ENCODE measurements at places on chromosomes 7 and 10.

- DNase-seq = no peak
Observed at GRCh38 chr7:140484479-140484878, 5.2 kb upstream of the MKRN1 start.

GRCh38 chr7:95793658-95794057 lies 21.3 kb downstream of the DYNC1I1 start:
- DNase-seq = no peak

DNA sequence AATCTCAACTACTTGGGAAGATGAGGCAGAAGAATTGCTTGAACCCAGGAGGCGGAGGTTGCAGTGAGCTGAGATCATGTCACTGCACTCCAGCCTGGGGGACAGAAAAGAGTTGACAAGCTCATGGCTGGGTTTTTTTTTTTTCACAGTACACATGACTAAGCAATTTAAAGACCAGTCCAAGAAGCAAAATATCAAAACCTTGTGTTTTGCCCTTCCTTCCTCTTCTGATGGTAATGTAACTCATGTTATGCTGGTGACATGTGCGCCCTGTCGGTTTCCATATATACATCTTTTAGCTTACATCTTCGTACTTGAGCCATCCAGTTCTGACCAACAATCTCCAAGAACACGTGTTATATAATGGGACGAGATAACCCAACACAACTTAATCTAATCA lies 237.7 kb upstream of the PLXDC2 start:
- DNase-seq = no peak

- no peak for DNase-seq
Observed at GRCh38 chr10:123103944-123104343, 31.8 kb upstream of the HMX3 start.

GRCh38 chr7:585229-585711 lies 65.6 kb upstream of the PDGFA start:
- no peak for DNase-seq

DNA sequence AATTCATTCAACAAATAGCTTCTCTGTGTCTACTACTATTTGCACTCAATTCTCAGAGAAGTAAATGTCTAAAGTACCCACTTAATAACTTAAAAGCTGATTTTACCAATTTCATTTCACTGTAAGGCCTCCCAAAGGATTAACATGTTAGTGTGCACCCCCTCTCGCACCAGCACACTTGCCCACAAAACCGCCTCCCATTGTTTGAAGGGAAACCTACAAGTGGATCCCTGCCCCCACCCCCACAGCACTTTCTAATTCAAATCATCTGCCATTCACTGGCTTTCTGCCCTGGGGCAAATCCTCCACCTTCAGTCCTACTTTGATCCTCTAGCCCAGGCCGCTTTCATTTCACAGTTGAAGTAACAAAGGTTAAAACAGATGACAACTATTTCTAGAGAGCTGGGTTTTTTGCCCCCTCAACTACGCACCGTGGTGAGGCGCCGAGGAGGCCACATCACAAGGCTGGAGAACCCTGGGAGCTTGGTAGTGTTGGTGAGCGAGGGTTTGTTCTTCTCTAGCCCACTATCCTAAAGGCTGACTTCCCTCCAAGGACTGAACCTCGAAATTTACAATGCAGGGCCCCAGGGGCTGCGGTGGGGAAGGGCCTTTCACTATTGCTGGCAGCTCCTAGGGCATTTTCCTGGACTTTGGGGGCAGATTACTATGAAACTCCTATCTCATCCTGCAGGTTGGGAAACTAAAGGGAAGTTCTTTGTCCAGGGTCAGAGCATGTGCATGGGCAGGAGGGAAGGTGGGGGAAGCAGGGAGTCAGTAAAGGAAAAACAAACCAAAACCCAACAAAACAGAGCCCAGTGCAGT lies 517.4 kb upstream of the ZMIZ1 start:
- DNase-seq = no peak

DNA sequence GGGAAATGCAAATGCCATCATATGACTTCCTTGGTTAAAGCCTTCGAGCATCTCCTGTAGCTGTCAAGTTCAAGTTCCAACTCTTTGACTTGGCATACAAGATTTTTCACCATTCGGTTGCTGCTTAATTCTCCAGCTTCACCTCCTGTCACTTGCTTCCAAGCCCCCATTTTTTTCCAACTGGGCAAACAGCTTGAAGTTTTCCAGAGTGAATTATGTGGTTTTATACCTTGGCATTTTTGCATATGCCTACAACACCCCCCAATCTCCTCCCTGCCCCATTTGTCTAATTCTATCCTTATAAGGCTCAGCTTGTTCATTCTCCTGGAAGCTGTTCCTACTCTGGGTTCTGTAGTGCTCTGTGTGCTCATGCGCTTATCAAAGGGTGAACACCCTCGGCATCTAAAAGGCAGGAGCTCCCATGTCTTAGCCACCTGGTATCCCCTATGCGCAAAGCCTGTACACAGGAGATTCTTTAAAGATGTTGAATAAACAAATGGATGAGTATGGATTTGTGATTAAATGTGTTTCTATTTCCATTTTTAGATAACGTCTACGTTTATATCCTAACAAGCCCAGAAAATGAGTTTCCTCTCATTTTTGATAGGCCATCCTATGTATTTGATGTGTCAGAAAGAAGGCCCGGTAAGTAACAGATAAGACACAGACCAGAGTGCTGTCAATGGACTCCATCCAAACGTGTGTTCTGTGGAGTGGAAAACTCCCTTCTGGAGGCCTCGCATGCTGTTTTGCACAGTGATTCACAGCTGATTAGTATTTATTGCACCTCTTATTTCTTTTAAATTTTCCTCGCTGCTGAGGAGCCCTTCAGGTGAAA lies 52.5 kb downstream of the CDHR3 start:
- DNase-seq = no peak

DNA sequence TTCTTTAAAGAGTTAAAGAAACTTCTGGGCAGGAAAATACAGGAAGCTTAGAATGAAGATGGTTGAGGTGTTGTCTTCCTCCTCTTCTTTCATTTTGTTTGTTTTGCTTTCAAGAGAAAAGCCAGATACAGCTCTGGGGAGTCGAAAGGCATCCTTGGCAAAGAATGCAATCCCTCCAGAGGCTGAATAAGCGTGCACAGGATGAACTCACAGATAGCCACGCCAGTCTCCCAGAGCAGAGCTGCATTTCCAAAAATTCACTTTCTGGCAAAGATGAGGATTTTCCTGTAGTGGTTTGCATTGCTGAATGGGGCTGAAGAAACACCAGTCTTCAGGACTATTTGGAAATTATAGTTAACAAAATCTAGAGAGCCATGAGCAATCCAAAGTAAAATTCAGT lies 336.4 kb downstream of the NRG3 start:
- DNase-seq = no peak

DNA sequence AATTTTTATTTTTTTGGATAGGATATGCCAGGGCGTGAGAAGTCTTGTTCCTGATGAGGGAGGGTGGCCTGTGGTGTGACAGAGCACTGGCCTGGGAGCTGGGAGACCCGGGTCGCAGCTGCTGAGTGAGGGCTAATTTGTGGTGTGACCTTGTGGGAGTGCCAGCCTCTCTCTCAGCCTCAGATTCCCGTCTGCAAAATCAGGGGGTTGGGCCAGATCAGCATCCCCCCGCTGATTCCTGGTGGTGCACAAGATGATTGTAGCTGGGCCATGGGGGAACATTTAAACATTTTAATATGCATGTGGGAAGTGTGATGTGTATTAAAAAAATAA lies 14.9 kb downstream of the TSPAN15 start:
- DNase-seq = no peak

DNA sequence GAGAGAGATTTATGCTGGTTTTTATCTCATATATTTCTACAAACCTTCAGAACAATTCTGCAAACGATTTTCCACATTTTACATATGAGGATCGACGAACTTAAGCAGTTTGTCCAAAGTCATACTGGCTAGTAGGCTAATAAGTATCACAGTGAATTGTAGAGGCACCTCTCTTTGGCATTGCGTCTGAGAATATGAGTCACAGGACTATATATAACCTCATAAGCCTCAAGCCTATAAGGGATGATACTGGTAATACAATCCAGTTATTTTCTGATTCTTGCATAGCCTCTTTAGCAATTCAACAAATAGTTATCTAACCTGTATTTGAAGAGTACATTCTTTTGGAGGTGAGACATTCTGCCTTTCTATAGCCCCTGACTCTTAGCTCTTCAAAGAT lies 129.8 kb downstream of the GPR158 start:
- no peak for DNase-seq

GRCh38 chr10:108241166-108241565 lies 1076.7 kb upstream of the SORCS1 start:
- DNase-seq = no peak

DNA sequence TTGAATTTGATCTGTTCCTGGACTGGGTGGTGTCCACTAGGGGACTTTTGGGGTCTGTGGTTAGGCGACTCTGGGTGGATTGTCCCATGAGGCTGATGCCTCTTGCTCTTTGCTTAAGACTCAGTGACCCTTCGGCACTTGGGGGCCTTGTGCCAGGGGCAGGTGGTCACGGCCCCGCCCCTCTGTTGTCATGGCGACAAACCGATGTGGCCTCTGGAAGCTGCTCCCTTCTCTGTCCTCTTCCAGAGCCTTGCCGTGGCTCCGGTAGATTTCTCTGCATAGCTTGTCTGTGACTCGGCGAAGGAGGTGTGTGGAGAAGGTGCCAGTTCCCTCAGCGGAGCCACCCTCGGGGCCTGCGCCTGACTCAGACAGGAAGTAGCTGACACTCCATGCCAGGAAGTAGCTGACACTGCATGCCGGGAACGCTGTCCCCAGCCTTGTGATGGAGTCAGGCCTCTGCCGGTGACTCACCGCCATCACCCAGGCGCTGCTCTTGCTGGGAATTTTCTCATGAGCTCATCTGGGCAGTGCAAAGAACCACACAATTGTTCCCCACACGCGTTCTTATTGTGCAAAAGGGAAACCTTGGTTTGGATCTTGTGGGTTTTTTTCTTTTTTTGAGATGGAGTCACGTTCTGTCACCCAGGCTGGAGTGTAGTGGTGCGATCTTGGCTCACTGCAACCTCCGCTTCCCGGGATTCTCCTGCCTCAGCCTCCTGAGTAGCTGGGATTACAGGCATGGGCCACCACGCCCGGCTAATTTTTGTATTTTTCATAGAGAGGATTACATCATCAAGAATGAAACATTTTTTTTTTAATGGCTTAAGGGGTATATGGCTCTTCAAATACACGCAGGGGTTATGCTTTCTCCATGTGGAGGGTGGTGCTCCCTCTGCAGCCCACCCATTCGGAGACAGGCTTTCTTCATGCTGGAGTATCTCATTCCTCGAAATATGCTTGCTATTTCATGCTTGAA lies 72.6 kb downstream of the PFKFB3 start:
- no peak for DNase-seq
